ENCODE measurements at places on chromosomes 2 and 18. TPM values are rescaled to one million over a fixed set of nuclear protein-coding genes. Genes with fewer than 3 reads are reported as not detected.

DNA sequence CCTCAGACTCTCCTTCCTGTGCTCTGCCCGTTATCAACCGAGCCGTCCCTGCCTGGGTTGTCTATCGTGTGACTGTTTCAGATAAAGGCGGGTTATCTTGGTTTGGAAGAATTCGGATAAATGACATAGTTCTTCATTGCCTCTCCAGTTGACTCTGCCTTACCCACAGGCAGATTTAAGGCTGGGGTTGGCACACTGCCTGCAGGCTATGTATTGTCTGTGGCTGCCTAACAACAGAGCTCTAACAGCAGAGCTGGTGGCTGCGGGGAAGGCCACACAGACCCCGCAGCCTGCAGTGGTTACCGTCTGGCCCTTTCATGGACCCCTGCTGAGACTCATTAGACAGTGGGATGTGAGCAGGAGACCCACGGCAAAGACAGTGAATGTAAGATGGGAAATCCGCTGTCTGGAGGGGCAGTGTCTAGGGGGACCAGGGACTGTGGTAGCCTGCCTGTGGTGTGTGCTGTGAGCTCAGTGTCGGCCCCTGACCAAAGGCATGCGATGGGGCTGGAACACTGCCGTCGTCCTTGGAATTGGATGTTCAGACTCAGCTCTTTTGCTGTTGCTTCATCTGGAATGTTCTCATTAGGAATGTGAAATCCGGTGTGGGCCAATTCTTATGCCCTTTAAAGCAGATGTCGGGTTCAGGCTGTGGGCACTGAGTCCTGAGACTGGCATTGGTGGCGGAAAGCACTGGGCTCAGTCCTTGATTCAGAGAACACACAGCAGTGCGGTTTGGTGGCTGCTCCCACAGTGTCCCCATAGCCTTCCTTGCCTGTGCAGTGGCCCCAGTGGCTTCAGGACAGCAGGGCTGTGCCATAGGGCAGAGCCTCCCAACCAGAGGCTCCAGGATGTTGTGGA is 44.5 kb downstream of the SH3RF3 start:
- H3K27ac ChIP-seq = no peak overlapping the region
- H3K4me3 ChIP-seq = no peak overlapping the region
- no peaks in the 10 kb centered on the region for H3K36me3 ChIP-seq
- H3K4me1 ChIP-seq = peaks cover 7% of the 10 kb centered on the region

- peaks cover 14% of the 10 kb centered on the region for H3K36me3 ChIP-seq
- H3K4me1 ChIP-seq = no peaks in the 10 kb centered on the region
- no peaks in the 10 kb centered on the region for H3K27me3 ChIP-seq
- no peak overlapping the region for H3K4me3 ChIP-seq
These were observed 38.6 kb upstream of the TTN start for GRCh38 chr2:178845566-178846457.

DNA sequence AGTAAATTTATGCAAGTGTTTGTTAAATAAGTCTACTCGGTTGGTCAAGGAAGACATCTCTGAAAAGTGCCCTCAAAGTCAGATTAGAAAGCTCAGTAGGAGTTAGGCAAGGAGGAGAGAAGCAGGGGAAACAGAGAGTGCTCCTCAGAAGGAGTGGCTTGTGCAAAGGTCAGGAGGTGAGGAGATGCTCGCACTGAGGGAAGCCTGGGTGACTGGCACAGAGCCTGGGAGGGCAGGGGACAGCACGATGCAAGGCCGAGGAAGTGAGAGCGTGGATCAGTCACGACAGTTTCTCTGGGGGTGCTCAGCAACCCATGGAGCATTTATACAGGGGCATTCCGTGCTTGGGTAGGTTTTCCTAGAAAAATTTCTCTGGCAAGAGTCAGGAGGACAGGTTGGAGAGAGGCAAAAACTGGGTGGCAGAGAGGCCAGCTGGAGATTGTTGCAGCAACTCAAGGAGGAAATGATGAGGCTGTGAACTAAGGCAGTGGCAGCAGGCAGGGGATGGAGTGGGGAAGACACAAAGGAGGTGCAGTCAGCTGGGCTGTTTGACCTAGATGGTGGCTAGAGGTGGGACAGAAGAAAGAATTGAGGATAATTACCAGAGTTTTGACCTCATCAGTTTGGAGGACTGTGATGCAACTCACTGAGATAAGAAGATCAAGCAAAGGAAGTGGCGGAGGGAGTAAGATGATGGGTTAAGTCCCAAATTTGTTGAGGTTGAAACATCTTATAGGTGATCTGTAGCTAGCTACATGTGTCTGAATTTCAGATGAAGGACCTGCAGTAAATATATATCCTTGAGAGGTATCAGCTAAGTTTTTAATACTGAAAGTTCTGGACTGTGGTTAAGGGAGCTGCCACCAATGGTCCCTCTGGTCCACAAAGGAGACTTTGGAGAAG is 52.4 kb downstream of the BCL2 start:
- DNase-seq = no peak
- peaks cover 10% of the 10 kb centered on the region for H3K27me3 ChIP-seq
- no peaks in the 10 kb centered on the region for H3K36me3 ChIP-seq
- H3K4me1 ChIP-seq = peaks cover 2% of the 10 kb centered on the region
- H3K4me3 ChIP-seq = no peak overlapping the region
- no peak overlapping the region for H3K27ac ChIP-seq

DNA sequence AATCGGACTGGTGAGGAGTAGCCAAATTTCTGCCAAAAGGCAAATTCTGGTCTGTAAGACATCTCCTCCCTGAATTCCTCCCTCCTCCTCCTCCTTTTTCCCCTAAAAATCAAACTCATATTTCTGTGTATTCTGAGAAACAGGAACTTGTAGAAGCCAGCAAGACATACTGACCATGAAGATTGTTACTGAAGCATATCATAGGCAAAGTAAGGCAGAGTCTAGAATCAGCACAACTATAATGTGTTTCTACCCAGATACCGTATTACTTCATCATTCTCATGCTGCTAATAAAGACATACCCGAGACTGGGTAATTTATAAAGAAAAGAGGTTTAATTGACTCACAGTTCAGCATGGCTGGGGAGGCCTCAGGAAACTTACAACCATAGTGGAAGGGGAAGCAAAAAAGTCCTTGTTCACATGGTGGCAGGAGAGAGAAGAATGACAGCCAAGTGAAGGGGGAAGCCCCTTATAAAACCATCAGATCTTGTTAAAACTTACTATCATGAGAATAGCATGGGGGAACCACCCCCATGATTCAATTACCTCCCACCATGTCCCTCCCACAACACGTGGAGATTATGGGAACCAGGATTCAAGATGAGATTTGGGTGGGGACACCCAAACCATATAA is 24.9 kb upstream of the EPC2 start:
- no peak overlapping the region for H3K27ac ChIP-seq
- H3K4me1 ChIP-seq = peaks cover 6% of the 10 kb centered on the region
- H3K27me3 ChIP-seq = no peaks in the 10 kb centered on the region
- no peak for DNase-seq

DNA sequence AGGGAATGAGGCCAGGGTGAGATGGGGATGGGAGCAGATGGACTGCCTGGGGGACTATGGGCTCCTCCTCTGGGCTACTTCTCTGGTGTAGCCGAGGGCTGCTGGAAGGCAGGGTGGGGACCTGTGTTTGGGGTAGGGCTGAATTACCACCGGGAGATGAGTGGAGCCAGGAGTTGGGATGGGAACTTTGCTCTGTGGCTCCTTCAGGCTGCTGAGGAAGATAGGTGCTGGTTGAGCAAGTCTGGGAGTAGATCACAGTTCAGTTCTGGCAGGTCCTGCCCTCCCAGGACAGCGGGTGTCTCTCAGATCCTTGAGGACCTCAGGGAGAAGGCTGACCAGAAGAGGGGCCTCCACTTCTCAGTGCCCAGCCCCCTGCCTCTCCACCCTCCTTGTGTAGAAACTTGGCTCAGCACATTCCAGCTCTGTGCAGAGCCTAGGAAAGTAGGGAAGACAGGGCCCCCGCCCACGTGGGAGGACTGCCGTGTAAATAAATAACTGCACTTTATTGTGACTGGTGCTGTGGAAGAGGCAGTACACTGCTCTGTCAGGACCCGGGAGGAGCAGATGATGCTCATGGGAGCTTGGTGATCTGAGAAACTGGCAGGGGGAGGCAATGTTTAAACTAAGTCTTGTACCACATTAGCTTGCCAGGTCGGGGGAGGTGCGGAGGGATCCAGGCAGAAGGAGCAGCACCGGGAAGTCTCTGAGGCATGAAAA is 15.3 kb downstream of the TET3 start:
- no peak for DNase-seq
- H3K4me3 ChIP-seq = no peak overlapping the region
- no peaks in the 10 kb centered on the region for H3K36me3 ChIP-seq
- no peak overlapping the region for H3K27ac ChIP-seq

- H3K4me3 ChIP-seq = peak overlapping the region; percentile 11
- peaks cover 13% of the 10 kb centered on the region for H3K4me1 ChIP-seq
- no peak overlapping the region for H3K27ac ChIP-seq
- H3K36me3 ChIP-seq = peaks cover 1% of the 10 kb centered on the region
These were observed 1.5 kb upstream of the PTPN2 start for GRCh38 chr18:12885500-12885899.

DNA sequence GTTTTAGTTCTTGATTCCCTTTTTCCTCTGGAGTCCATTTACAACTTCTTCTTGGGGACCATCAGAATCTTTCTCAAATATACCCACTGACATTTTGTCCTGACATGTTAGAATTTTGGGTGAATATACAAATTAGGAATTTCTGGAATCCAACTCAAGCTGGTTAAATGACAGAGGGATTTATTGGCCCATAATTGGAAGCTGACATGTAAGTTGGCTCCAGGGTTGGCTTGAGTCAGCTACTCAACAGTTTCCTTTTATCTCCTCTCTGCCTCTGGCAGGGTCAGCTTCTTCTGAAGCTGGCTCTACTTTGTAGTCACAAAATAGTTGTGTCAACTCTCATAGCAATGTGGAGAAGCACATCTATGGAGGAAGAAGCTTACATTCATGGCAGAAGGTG is 36.6 kb upstream of the PPP1R1C start:
- no peaks in the 10 kb centered on the region for H3K36me3 ChIP-seq
- H3K4me1 ChIP-seq = peaks cover 15% of the 10 kb centered on the region
- H3K27me3 ChIP-seq = no peaks in the 10 kb centered on the region

- H3K36me3 ChIP-seq = peaks cover 26% of the 10 kb centered on the region
- no peaks in the 10 kb centered on the region for H3K27me3 ChIP-seq
- no peak overlapping the region for H3K27ac ChIP-seq
These were observed 90.4 kb upstream of the EML6 start for GRCh38 chr2:54632733-54633692.

- H3K4me3 ChIP-seq = no peak overlapping the region
- no peak overlapping the region for H3K27ac ChIP-seq
- peaks cover under 1% of the 10 kb centered on the region for H3K27me3 ChIP-seq
- peaks cover 19% of the 10 kb centered on the region for H3K4me1 ChIP-seq
- H3K36me3 ChIP-seq = peaks cover 5% of the 10 kb centered on the region
These were observed 66.5 kb upstream of the ACKR3 start for GRCh38 chr2:236503100-236503499.

DNA sequence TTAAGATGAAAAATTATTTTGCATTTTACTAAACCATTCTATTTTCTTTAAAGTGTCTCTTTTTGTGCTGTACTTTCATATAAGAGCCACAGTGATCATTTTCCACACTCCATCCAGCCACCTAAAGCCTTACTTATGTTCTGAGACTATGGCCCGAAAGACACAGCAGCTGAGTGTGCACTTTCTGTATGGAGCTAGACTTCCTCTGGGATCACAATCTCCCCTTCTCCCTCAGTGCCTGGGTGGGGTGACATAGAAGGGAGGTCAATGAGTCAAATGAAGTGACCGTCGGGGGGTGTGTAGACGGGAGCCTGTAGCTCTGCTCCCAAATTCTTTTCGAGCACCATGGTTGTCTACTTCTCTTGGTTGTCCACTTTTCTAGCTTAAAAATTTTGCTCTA is 97.8 kb upstream of the ARL4C start:
- peaks cover 8% of the 10 kb centered on the region for H3K27me3 ChIP-seq
- no peaks in the 10 kb centered on the region for H3K4me1 ChIP-seq
- H3K27ac ChIP-seq = no peak overlapping the region
- H3K36me3 ChIP-seq = no peaks in the 10 kb centered on the region

DNA sequence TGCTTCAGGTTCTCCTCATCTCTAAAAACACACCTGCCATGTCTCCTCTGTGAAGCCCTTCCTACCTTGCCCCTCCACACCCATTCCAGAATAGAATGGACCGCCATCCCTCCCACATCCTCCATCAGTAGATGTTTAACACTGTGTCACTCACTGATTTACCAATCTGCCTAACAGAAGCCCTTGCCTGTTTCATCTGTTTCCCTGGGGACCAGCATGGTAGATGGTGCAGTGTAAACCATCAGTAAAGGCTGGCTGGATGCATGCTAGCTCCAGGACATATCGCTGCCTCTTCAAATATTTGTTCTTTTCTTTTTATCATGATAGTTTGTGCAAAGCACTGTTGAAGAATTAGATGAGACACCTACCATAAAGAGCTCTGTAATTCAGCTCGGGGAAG is 271.4 kb downstream of the PIEZO2 start:
- H3K36me3 ChIP-seq = no peaks in the 10 kb centered on the region
- no peak for DNase-seq
- H3K27ac ChIP-seq = no peak overlapping the region
- no peak overlapping the region for H3K4me3 ChIP-seq
- peaks cover 2% of the 10 kb centered on the region for H3K4me1 ChIP-seq
- H3K27me3 ChIP-seq = peaks cover 16% of the 10 kb centered on the region

DNA sequence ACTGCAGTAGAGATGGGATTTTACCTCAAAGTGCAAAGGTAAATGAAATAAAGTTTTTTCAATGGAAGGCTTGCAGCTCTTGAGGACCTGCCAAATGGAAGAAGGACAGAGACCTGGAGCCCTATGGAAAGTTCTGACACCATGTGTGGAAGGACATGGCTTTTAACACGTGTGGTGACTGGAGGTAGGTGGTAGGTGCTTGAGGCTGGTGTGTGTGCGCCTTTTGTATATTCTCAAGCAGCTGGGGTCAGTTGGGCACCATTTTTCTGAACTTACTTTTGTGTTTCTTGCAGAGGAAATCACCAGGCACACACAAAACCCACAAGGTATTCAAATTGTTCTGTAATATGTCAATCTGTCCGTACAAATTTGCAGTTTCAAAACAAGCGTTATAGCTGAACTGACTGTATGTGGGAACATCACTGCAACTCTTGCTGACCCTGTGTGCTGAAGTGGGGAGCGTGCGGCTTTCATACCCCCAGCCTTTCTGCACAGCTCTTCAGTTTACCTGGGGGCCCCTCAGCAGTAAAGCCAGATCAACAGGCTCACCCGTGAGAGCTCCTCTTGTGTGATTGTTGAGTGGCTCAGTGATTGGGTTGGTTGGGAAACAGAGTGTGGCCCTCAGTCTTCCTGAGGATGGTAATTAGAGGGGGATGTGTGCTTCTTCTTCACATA is 363 bp downstream of the GREB1 start:
- no peak overlapping the region for H3K27ac ChIP-seq
- no peaks in the 10 kb centered on the region for H3K36me3 ChIP-seq
- peaks cover 24% of the 10 kb centered on the region for H3K4me1 ChIP-seq
- no peak for DNase-seq
- H3K27me3 ChIP-seq = no peaks in the 10 kb centered on the region

- no peak overlapping the region for H3K4me3 ChIP-seq
- H3K36me3 ChIP-seq = no peaks in the 10 kb centered on the region
- H3K27me3 ChIP-seq = no peaks in the 10 kb centered on the region
- no peak for DNase-seq
- H3K4me1 ChIP-seq = no peaks in the 10 kb centered on the region
These were observed 373.9 kb upstream of the KCNJ3 start for GRCh38 chr2:154324601-154325000.

TEKT4 gene
- total RNA-seq = 0.34 TPM

AQP12B gene
- not detected for total RNA-seq

ALKAL2 gene
- 0.42 TPM for total RNA-seq

GAL3ST2 gene
- 0.51 TPM for total RNA-seq

IL18RAP gene
- total RNA-seq = not detected

PTPRN gene
- total RNA-seq = 30.2 TPM

CHRNA1 gene
- total RNA-seq = not detected

TMEM200C gene
- 8.6 TPM for total RNA-seq

NR4A2 gene
- total RNA-seq = 7.9 TPM

CRYGD gene
- not detected for total RNA-seq

SERPINB12 gene
- not detected for total RNA-seq

LYPD6 gene
- total RNA-seq = 30.1 TPM
